Astrocyte of the spinal cord (primary cell): ENCODE measurements at places on chromosomes 2 and 18.

DNA sequence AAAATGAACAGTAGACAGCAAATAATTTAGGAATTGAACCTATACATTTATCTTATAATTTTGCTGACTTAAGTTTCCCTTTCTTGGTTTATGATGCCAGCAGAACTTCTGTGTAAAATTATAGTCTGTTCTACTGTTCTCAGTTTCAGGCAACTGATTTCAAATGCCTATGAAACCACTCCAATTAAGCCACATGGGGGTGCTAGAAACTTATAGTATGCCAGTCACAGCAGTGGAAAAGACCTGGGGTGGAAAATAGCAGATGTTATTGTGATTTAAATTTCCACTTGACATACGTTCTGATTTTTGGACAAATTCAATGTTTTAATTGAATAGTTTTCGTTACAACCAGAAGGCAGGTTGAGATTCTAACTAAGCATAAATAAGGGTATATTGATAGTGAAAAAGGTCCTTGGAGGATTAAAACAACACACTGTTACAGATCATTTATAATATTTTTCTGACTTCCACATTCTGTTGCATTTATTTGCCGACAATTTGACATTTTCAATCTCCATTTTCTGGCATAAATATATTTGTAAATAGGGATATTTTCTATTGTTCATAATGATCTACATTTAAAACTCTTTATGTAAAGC lies 61.4 kb downstream of the CPS1 start:
- peak; percentile 58 for DNase-seq

- DNase-seq: no peak
Observed at GRCh38 chr2:29714333-29714732, 207.1 kb downstream of the ALK start.

- no peak for DNase-seq
Observed at GRCh38 chr2:159086826-159087225, 118.4 kb downstream of the TANC1 start.

DNA sequence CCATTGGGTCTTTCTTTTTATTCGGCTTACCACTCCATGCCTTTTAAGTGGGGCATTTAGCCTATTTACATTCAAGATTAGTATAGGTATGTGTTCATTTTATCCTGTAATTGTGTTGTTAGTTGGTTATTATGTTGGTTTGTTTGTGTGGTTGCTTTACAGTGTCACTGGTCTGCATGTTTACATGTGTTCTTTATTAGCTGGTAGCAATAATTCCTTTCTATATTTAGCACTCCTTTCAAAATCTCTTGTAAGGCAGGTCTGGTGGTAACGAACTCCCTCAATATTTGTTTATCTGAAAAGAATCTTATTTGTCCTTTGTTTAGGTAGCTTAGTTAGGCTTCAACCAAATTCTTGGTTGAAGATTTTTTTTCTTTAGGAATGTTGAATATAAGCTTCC lies 68.7 kb upstream of the XDH start:
- DNase-seq: no peak

DNA sequence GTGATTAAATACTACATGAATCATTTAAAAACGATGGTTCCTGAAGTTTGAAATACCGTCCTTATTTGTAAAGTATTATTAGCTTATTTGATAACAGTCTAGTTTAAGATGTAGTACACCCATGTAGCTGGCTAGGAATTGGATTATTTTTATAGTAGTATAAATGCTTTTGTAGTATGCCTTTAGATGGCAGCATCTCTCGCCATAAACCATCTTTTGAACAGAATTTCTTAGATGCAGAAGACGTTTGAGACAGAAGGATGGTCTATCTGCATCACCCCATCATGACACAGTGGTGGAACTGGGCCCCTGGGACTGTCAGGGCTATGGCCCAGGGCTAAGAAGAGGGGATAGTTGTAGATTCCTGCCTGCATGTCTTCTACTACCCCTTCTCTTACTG lies 152.7 kb downstream of the WDSUB1 start:
- DNase-seq: peak; percentile 43

- DNase-seq: no peak
Observed at GRCh38 chr2:69625078-69625795, 18.3 kb downstream of the AAK1 start.

GRCh38 chr2:220915092-220915623 lies 656.9 kb downstream of the EPHA4 start:
- no peak for DNase-seq

DNA sequence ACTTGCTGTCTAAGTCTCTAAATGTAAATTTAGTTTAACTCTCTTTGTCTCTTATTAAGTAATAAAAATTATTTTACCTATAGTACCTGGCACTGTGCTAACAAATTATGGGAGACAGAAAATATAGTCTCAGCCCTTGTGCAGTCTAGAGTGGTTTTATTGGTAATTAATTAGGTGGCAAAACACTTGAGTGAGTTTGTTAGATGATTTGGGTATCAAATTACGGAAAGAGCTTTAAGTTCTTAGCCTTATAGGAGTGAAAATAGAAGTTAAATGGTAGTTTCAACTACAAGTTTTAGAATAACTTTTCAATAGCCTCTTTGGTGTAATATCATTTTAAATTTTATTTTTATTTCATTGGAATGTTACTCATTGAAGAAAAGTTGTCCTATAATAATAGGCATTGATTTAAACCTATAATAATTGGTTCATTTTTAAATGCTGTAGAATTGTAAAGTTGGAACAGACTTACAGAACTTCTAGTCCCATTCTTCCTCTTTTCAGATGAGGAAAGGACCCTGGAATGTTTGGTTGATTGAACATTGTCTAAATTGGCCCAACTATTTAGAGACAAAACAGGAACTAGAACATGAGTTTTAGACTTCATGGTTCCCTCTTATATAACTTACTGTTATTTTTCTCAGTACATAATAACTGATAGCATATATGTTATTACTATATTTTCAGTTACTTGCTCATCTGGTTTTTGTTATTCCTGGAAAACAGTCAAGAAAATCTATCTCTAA lies 10.2 kb upstream of the HTR2B start:
- no peak for DNase-seq

GRCh38 chr2:208266553-208266893 lies 468 bp downstream of the PIKFYVE start:
- peak; percentile 51 for DNase-seq

DNA sequence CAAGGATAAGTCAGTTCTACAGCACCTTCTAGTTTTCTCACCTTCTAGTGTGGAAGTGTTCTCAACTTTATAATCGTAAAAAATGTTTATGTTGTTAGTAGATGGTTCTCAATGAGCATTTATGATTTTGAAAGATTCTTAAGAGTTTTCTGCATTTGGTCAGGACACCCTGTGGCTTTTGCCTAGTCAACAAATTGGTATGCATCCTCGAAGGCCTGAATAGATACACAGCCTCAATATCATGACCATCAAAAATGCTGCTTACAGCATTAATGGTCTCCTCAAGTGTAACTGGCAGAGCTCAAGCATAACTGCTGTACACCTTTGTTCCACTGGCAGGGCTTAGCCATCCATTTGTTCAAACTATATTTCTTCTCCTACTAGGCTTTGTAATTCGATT lies 96.7 kb downstream of the CRACDL start:
- DNase-seq: peak; percentile 45

DNA sequence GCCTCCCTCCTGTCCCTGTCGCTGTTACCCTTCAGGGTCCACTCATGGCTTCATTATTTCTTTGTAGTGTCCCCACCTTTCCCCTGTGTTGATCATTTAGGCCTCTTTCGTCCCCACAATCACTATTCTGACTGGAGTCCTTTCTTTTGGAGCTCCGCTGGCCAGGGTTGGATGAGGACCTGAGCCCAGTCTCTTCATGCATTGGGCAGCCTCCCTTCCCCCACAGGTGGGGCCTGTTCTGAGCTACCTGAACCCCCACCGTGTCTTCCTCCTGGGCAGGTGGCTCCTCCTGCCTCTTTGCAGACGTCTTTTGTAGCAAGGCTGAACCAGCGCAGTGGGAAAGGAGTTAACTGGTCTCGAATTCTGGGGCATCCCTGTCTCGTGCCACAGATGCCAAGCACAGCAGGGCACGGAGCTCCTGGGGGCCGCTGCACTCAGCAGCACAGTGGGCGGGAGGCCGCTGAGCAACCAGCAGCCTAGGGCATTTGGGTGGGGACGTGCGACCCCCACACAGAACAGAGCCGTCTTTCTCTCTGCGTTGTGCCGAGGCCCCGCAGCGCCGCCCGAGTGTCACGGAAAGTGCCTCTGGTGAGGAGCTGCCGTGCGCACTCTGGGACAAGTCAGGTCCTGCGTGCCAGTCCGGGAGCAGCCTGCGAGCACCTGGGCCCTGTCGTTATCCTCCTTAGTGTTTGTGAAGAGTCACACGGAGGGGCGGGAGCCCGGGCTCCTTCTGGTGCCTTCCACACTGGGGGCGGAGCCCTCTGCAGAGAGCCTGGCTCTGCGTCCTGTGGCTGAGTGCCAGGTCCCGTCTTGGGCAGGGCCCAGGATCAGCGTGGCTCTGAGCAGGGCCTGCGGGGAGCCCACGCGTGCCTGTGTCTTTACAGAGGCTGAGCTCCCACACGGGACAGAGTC lies 130.1 kb downstream of the NFATC1 start:
- DNase-seq: no peak
